NCI-H2107 (cell line): ENCODE measurements at places on chromosomes 16 and 17.

- DNase-seq: no peak
Measured at GRCh38 chr16:3485821-3486505, 9.3 kb downstream of the C16orf90 start.

GRCh38 chr16:15631730-15632409 lies 11.1 kb downstream of the MARF1 start:
- DNase-seq: no peak

DNA sequence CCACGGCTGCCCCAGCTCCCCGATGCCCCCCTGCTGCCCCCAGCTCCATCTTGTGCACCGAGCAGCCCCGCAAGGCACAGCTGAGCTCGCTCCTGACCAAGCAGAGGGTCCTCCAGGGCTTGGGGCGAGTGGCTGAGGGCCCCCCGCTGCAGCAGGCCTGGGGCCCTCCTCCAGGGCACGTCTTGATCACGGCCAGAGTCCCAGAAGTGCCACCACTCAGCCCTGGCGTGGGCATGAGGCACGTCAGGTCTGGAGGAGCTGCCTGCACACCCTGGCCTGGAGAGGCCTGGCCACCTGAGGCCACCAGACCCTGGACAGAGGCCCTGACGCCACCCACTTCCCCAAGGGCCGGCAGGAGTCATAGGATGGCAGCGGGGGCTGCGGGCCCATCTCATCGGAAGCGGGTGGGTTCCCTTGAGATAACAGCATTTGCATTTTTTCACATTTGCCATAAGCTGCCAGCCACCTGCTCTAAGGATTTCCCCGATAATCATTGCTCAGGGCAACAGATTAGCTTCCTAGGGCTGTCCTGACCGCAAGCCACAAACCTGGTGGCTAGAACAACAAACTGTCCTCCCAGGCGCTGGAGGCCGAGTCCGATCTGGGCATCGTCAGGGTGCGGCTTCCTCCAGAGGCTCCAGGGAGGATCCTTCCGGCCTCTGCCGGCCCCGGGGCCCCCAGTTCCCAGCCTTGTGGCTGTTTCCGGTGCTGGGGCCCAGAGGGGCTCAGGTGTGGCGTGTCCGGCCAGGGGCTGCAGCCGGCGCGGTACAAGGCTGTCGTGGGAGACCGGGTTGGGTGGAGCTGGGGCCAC lies 23.9 kb upstream of the C1QTNF8 start:
- no peak for DNase-seq

DNA sequence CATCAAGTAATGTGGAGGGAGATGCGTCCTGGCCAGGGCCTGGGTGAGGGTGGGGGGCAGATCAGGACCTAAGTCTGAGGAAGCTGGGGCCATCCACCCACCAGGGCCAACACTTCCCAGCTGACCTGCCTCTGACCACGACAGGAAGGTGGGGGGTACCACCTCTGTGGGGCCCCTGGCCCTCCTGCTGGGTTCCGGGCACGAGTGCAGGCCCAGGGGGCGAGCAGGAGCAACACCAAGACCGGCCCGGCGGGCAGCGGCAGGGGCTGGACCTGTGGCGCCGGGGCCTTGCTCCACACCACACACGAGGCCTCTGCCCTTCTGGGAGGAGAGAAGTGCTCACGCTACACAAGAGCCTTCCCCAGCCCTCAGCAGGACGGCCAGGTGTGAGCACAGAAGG lies 13.3 kb downstream of the PDIA2 start:
- DNase-seq: no peak

DNA sequence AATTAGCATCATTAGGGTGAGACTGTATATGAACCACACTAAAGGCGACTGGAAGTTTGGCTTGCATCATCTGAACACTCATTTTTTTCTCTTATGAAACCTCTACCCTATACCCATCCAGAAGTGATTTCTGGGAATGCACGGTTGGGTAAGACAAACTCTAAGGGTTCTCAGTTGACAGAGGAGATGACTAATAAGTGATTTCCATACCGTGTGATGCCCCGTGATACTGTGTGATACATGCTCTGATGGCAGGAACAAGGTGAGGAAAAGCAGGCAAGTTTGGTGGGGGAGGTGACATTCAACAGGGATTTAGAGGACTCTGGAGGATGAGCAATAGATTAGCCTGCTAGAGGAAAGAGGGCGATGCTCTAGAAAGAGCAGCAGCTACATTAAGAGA lies 156.4 kb upstream of the CCL2 start:
- no peak for DNase-seq

GRCh38 chr16:9177861-9178260 lies 86.4 kb downstream of the HAPSTR1 start:
- no peak for DNase-seq
